ENCODE measurements at places on chromosomes 4 and X.

DNA sequence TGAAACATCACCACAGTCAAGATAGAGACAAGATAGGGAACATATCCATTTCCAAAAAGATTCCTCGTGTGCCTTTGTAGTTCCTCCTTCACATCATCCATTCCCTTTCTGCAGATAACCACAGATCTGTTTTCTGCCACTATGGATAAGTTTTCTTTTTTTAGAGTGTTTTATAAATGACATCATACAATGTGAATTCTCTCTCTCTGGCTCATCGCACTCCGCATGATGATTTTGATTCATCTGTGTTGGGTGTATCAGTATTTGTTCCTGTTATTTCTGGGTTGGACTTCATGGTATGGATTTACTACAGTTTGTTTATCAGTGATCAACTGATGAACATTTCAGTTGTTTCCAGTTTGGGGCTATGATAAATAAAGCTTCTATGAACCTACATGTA, 23.2 kb upstream of the ANXA3 start:
- no peak for DNase-seq
- H3K27me3 ChIP-seq = peaks cover 5% of the 10 kb centered on the region
- H3K4me1 ChIP-seq = peaks cover 30% of the 10 kb centered on the region
- H3K4me3 ChIP-seq = no peak overlapping the region

GRCh38 chr4:2923141-2923551, 40.1 kb downstream of the NOP14 start:
- peaks cover 64% of the 10 kb centered on the region for H3K36me3 ChIP-seq
- peaks cover 16% of the 10 kb centered on the region for H3K4me1 ChIP-seq
- H3K4me3 ChIP-seq = peak overlapping the region; percentile 67
- no peak for DNase-seq
- peaks cover 6% of the 10 kb centered on the region for H3K27me3 ChIP-seq
- peak overlapping the region; percentile 88 for H3K27ac ChIP-seq

DNA sequence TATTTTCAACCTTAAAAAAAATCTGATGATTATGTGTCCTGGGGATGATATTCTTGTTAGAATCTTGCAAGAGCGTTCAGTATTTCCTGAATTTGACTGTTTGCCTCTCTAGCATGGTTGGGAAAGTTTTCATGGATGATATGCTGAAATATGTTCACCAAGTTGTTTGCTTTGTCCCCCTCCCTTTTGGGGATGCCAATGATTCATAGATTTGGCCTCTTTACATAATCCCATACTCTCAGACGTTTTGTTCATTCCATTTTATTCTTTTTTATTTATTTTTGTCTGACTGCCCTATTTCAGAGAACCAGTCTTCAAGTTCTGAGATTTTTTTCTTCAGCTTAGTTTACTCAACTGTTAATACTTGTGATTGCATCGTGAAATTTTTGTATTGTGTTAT, 415.1 kb downstream of the FAM47B start:
- H3K4me3 ChIP-seq = no peak overlapping the region
- H3K27me3 ChIP-seq = peaks cover 1% of the 10 kb centered on the region
- no peak overlapping the region for H3K27ac ChIP-seq
- DNase-seq = no peak
- no peaks in the 10 kb centered on the region for H3K4me1 ChIP-seq

GRCh38 chr4:37981425-37981824, 21.2 kb downstream of the PTTG2 start:
- no peak overlapping the region for H3K4me3 ChIP-seq
- H3K27me3 ChIP-seq = peaks cover 12% of the 10 kb centered on the region
- H3K27ac ChIP-seq = peak overlapping the region; percentile 22

- no peaks in the 10 kb centered on the region for H3K36me3 ChIP-seq
- H3K4me3 ChIP-seq = no peak overlapping the region
- no peak for DNase-seq
- H3K27me3 ChIP-seq = no peaks in the 10 kb centered on the region
- H3K4me1 ChIP-seq = no peaks in the 10 kb centered on the region
Measured at GRCh38 chrX:45592101-45592500, 391.4 kb upstream of the DIPK2B start.

DNA sequence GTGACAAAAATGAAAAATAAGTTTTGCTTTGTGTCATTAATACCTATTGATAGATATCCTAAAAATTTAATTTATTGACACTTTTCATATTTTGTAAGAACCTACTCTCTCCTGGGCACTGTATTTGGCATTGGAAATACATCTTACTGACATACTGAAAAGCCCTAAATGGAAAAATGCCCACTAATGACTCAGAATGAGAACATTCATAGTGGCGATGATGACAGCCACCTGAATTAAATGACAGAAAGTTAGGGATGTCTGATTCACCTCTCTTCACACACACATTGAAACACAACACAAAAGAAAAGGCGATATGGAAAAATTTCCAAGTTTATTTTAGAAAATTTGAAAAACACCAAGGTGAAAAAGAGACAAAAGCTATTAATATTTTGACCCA, 992.3 kb downstream of the STPG2 start:
- no peak for DNase-seq
- no peak overlapping the region for H3K27ac ChIP-seq
- no peak overlapping the region for H3K4me3 ChIP-seq
- no peaks in the 10 kb centered on the region for H3K36me3 ChIP-seq
- H3K4me1 ChIP-seq = no peaks in the 10 kb centered on the region
- H3K27me3 ChIP-seq = no peaks in the 10 kb centered on the region

DNA sequence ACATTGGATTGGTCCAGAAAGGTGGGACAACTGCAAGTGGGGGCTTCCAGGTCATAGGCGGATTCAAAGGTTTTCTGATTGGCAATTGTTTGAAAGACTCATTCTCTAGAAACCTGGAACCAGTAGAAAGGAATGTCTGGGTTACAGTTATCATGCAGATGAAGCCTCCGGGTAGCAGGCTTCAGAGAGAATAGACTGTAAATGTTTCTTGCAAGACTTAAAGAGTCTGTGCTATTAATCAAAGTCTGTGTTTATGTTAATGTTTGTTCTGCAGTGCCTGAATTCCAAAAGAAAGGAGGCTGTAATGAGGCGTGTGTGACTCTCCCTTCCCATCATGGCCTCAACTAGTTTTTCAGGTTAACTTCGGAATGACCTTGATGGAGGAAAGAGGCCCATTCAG, 43.9 kb upstream of the GC start:
- no peak for DNase-seq
- peaks cover 1% of the 10 kb centered on the region for H3K27me3 ChIP-seq
- peaks cover 27% of the 10 kb centered on the region for H3K4me1 ChIP-seq
- H3K27ac ChIP-seq = no peak overlapping the region

- peaks cover 8% of the 10 kb centered on the region for H3K4me1 ChIP-seq
- H3K27ac ChIP-seq = no peak overlapping the region
- H3K27me3 ChIP-seq = peaks cover 4% of the 10 kb centered on the region
- no peak overlapping the region for H3K4me3 ChIP-seq
- no peaks in the 10 kb centered on the region for H3K36me3 ChIP-seq
Measured at GRCh38 chr4:98828801-98829200, 100.1 kb downstream of the EIF4E start.

GRCh38 chr4:26827798-26828197, 32.8 kb upstream of the STIM2 start:
- no peak for DNase-seq
- no peak overlapping the region for H3K4me3 ChIP-seq
- H3K36me3 ChIP-seq = peaks cover 4% of the 10 kb centered on the region
- peaks cover 4% of the 10 kb centered on the region for H3K27me3 ChIP-seq
- H3K27ac ChIP-seq = no peak overlapping the region
- peaks cover 2% of the 10 kb centered on the region for H3K4me1 ChIP-seq

DNA sequence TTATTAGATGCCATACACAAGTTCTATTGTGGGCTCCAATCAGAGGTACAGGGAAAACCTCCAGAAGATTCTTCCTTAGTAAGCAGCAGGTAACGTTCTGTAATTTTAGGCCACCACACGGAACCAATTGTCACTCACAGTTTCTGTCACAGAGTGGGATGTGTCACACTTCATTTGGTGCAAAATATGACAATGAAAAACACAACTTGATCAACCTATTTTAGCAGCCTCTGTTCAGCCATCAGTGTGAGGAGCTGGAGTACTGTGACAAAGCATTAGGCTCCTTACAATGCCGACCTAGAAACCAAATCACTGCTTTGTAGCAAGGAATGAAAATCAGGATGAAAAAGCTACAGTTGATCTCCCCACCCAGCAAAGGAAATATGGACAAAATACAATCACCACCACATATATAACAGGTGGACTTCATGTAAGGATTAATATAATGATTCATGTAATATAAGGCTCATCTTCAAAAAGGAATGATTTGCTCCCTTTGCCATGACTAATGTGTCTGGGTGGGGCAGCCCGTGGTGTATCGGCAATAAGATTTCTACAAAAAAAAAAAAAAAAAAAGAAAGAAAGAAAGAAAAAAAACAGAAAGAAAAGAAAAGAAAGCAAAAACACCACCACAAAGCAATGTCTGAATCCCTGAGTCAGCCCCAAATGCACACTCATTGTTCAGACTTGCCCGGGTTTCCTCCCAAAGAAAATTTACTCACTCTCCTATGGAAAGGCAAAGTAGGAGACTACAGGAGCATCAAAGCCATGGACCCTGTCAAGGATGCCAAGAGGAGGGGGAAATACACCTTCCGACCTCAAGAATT, 36.0 kb downstream of the SLC9A7 start:
- no peak for DNase-seq
- no peak overlapping the region for H3K4me3 ChIP-seq
- no peak overlapping the region for H3K27ac ChIP-seq
- H3K36me3 ChIP-seq = no peaks in the 10 kb centered on the region
- peaks cover 3% of the 10 kb centered on the region for H3K27me3 ChIP-seq

DNA sequence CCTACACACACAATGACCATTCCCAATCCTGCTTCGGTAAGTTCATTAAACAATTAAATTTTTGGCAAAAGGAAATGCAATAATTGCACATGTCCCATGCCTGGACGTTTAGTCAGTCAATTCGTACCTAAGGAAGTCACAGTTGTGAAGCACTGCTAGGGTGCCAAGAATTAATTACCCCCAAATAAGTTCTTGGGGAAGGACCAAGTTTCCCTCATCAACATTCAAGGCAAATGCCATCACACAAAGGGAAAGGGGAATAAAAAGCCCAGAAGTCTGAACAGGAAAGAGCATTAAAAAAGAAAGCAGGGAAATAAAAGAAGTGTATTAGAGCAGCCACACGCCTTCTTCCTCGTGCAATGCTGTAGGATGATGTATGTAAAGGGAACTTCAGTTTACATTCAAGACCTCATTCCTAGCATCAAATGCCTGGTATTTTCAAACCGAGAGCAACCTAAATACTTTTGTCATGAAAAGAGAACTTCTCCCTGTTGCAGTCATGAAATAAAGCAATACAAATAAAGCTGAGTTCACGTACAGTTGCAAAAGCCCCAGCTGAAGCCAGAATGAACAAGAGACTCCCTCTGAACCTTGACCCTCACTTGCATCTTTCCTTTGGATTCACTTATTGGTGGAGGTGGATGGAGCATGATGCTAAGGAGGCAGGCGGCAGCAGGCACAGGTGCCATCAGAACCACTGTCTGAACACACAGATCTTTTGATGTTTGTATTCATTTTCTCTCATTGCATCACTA, 124.0 kb upstream of the PPARGC1A start:
- no peak overlapping the region for H3K27ac ChIP-seq
- H3K4me3 ChIP-seq = no peak overlapping the region
- H3K27me3 ChIP-seq = peaks cover 2% of the 10 kb centered on the region
- no peaks in the 10 kb centered on the region for H3K36me3 ChIP-seq
- no peak for DNase-seq

DNA sequence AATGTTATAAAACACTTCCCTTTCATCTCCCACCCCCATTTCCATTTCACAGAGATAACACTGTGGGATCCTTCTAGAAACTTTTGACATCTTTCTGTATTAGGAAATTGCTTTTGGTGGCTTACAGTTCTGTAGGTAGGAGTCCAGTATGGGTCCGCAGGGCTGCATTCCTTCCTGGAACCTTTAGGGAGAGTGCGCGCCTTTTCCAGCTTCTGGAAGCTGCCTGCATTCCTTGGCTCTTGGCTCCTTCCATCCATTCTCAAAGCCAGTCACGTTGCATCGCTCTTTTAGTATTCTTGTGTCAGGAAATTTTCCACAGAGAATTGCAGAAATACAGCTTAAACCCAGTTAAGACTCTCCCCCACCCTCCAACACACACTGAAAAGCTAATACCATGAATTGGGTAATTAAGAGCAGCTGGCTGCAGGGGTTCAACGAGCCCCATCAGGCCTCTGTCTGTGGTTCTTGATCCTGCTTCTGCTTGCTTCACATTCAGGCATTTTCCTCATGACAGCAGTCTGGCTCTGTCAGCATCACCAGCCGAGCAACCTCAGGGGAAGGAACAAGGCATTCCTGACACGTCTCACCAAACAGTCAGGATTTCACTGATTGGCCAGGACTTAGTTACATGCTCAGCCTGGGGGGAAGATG, 48.8 kb downstream of the SEPTIN11 start:
- peaks cover 41% of the 10 kb centered on the region for H3K36me3 ChIP-seq
- H3K4me3 ChIP-seq = peak overlapping the region; percentile 81
- no peaks in the 10 kb centered on the region for H3K27me3 ChIP-seq
- DNase-seq = no peak
- H3K27ac ChIP-seq = peak overlapping the region; percentile 91
- H3K4me1 ChIP-seq = peaks cover 74% of the 10 kb centered on the region

DNA sequence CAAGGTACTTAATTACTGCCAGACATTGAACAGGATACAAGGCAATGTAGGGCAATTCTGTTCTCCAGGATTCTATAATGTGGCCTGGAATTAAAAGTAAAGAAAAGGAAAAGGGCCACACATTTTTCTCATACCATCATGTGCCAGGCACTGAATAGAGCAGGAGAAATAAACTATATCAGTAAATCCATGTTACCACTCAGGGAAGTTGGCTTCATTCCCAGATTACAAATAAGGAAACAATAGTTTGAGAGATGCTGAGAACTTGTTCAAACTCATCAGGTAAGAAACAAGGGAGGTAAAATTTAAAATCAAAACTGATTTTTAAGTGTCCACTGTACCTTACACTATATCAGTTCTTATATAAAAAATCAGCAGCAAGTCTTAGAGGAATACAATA, 645.0 kb upstream of the ATOH1 start:
- no peaks in the 10 kb centered on the region for H3K27me3 ChIP-seq
- H3K4me3 ChIP-seq = no peak overlapping the region
- no peaks in the 10 kb centered on the region for H3K4me1 ChIP-seq

DNA sequence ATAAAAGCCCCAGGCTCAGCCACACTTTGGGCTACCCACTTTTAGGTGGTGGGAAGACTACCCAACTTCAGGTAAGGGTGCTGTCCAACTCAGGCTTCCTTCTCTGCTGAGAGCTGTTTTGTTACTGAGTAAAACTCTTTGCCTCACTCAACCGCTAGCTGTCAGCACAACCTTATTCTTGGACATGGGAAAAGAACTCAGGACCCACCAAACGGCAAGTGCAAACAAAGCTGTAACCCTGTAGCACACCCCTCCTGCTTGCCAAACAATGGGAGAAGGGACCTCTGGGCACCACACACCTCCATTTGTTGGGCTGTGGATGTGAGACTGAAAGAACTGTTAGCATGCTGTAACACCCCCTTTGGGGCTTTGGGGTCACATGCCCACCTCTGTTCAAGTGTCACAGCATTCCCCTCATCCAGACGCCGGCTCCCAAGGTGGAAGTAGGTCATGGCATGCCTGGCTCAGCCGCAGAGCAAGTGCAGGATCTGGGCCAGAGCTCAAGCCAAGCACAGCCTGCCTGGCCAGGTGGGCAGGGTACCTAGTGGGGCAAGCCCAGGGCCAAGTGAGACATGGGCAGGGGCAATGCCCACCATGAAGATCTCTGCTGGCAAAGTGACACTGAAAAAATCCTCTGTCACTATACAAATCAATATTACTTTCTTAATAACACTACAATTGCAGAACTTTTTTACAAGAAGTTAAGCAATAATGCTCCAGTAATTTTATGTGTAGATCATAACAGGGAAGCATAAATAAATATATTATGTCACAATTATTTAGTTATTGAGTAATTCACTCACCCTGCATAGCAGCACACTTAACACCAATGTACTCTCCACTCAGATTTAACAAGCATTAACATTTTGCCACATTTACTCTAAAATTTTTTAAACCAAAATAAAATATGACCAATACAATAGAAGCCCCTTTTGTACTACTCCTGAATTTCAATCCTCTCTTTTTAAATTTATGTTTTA, 107.2 kb downstream of the TBCK start:
- no peak overlapping the region for H3K4me3 ChIP-seq
- H3K27ac ChIP-seq = no peak overlapping the region
- H3K36me3 ChIP-seq = peaks cover 3% of the 10 kb centered on the region

All from endothelial cell (in vitro differentiated cells).